ENCODE measurements at places on chromosomes 13 and 19.

- DNase-seq: no peak
Observed at GRCh38 chr19:13797870-13798269, 2.6 kb downstream of the ZSWIM4 start.

- no peak for DNase-seq
Observed at GRCh38 chr13:79108914-79109643, 297.0 kb downstream of the RBM26 start.

DNA sequence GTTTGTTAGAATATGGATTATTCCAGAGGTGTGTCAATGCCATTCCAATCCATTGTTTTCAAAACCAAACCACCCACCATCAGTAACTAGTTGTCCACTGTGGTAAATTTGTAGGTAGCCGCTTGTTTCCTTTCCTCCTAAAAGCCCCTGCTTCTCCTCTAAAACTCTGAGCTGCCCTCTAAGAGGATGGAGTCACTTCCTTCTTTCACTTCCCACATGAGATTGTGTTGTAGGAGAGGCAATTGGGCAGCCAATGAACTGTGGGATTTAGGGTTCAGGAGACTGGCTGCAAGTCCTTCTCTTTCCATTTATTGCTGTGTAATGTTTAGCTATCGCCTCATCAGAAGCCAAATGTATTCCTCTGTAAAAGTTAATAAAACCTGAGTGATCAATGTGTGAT lies 49.9 kb upstream of the RFXAP start:
- DNase-seq: no peak

DNA sequence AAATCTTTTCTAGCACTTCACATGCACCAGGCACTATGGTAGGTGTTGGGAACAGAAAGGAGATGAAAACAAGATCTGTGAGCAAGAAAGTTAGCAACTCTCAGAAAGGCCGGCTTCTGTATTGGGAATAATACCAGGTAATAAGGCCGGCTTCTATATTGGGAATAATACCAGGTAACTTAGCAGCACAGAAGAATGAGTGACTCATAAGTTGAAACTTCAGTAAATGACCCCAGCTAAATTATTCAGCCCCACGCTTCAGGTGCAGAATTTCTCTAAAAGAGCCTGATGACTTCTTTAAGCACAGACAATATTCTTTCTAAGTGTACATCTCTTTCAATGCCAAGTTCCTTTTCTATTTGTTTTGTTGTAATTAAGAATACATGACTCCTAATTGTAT lies 151.3 kb downstream of the MYO16 start:
- no peak for DNase-seq

- DNase-seq: no peak
Observed at GRCh38 chr13:40940841-40941240, 78.3 kb downstream of the ELF1 start.

DNA sequence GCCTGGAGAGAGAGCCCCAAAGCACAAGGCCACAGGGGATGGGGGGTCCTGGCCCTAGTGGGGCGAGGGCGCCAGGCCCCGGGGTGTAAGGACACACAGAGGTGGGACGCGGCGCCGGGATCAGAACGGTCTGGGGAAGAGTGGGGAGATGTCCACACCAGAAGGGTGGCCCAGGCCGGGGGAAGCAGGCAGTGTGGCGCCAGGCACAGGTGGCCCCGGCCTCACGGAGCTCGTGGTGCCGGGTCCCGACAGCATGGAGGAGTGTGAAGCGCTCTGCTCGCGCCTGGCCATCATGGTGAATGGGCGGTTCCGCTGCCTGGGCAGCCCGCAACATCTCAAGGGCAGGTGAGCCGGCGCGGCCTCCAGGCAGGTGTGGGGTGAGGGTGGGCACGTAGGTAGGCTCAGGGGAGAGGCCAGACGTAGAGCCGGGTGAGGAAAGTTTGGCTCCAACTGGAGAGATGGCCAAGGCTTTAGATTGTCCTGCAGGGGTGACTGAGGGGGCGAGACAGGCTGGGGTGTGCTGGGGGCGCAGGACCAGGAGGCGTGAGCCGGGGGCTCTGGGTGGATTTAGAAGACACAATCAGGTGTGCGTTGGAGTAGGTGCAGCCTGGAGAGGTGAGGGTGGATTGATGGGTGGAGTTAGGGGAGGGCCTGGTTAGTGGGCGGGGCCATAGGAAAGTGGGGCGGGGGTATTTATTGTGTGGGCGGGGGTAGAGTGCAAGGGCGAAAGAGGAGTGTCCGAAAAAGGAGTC lies 2.9 kb upstream of the ARHGAP45 start:
- no peak for DNase-seq

DNA sequence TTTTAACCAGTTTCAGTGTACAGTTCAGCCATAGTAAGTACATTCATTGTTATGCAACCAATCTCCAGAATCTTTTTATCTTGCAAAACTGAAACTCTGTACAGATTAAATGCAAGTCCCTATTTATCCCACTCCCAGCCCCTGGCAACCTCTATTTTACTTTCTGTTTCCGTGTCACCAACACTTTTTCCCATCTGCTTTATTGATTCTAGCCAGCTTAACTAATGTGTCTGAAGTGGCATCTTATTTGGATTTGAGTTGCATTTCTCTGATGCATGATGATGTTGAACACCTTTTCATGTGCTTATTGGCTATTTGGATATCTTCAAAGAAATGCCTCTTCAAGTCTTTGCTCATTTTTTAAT lies 18.9 kb downstream of the SPATA13 start:
- no peak for DNase-seq

GRCh38 chr19:2923510-2923909 lies 21.3 kb downstream of the ZNF77 start:
- DNase-seq: no peak

DNA sequence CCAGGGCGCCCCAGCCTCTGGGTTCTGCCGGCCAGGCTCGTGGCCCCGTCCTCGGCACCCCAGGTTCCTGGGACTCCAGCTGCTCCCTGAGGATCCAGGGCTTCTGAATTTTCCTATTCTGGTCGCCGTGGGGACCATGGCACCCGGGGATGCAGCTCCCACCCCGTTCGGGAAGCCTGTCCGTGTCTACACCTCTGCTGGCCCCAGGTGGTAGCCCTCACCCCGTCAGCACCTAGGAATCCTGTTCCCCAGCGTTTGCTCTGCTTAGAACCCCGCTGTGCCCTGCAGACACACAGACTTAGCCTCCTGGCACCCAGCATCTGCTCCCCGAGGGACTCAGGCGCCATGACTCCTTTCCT lies 960 bp downstream of the PPFIA3 start:
- no peak for DNase-seq

- DNase-seq: no peak
Observed at GRCh38 chr13:42071672-42072419, 23.4 kb downstream of the DGKH start.

GRCh38 chr13:29993716-29994488 lies 143.5 kb upstream of the UBL3 start:
- no peak for DNase-seq

DNA sequence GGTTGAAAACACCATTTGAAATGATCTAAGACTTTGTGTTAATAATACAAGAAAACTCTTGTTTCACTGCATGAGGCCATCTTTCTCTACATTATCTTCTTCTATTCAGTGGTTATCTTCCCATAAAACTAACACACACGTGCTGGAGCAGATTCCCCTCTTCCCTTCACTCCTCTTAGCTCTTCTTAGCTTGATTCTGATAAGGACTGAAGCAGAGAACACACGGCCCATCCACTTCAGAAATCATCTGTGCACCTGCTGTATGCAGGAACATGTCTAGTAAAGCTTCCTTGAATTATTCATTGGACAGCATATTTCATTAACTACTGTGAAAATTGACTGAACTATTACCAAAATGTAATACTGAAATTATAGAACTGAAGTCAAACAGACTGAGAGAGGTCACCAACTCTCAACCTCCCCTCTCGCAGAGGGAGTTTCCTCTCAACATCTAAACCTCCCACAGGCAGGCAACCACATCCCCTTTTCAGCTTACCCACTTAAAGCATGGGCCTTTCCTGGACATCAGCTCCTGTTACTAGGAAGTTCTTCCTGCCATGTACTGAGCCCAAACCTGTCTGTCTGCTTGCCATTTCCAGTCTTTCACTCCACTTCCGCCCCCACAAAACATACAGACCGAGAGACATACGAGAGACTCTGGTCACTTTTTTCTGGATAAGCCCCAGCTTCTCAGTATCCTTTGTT lies 113.9 kb downstream of the CRYL1 start:
- DNase-seq: peak; percentile 14
